AG09319 (cell line): ENCODE measurements at places on chromosomes 16 and 17.

- DNase-seq, result no peak
These were observed 44.6 kb downstream of the SMIM36 start for GRCh38 chr17:55466671-55467070.

DNA sequence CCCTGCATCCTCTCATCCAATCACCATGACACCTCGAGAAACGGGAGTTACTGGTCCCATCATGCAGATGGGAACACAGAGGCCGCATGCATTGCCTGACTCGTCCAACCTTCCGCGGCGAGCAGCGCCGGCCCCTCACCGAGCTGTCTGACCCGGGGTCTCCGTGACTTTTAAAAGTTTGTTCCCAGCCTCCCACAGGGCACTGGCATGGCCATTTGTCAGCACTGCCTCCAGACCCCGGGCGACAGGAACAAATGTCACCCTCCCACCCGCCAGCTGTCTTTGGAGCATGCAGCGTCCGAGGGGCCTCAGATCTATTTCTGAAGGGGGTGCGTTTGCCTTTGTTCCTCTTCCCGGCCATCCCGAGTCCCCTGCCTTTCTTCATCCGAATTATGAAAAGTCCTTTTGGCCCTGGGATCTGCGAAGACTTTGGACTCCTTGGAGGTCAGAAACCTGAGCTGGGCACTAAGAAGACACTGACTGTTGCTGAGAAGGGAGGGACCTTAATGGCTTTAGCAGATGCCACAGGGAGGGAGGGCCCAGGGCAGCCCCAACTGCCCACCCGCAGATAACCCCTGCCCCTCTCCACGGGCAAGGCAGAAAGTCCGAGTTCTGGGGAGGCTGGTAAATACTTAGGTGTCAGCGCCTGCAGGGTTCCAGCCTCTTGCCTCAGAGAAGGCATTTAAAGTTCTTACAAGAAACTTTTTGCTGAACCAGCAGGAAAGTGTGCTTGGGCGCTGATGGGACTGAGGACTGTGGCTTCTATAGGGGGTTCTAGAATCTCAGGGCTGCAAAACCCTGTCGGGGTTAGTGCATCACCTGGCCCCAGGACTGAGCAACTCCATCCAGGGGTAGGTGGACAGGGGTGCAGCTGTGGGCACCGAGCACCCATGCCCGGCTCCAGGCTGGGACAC is 348.1 kb downstream of the FOXL1 start:
- DNase-seq, result no peak

- no peak for DNase-seq
These were observed 11.9 kb downstream of the IRF8 start for GRCh38 chr16:85910854-85911247.

DNA sequence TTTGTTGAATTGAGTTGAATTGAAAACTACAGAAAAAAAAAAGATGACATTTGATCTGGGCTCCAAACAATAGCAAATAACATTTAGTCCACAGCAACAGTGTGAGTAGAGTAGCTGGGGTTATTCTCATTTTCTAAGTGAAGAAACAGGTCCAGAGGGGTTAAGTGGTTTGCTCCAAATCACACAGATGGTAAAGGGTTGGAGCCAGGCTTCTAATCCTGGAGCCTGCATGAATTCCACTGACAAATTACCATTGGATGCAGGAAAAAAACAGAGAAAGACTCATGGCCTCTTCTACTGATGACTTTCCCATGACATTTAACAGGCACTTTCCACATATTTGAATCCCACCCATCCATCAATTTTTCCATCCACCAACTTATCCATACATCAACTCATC is 182.4 kb downstream of the HS3ST4 start:
- no peak for DNase-seq

- no peak for DNase-seq
These were observed 430.7 kb downstream of the HS3ST3B1 start for GRCh38 chr17:14731591-14731990.

DNA sequence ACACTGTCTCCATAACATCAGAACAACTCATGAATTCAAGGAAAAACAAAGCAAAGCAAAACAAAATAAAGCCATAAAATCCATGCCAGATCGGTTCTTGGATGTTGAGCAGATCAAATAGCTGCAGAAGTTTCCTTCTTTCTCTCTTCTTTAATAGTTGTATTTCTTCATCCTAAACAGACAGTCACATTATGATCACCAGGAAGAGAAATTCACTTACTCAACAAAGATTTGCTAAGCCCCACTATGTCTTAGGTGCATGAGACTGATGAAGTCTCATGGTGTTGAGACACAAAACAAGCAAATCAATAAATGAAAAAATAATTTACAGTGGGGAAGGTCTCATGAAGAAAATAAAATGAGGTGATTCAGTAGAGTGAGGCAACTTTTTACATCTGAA is 72.8 kb downstream of the WIPI1 start:
- no peak for DNase-seq

GRCh38 chr17:15409721-15410250 is 57.6 kb downstream of the CDRT4 start:
- DNase-seq, result peak; percentile 81

GRCh38 chr17:10243883-10244844 is 45.8 kb upstream of the GAS7 start:
- no peak for DNase-seq

DNA sequence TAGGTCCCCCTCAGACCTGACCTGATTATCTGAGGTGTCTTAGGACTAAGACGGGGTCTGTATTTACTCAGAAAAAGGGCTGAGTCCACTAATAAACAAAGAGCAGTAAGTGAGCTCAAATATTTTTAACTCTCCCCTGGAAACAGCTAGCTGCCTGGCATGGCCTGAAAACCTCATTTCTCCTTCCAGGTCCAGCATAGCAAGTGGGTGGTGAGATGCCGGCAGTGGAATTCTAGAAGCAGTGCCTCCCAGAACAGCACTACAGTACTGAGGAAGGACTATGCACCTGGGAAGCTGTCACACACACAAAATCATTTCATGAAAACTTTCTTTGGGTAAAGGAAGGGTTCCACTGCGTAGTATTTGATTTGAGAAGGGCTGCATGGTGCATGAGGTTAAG is 29.5 kb upstream of the CFAP20 start:
- DNase-seq, result no peak

- no peak for DNase-seq
These were observed 5.1 kb upstream of the NPTX1 start for GRCh38 chr17:80481284-80482057.

GRCh38 chr17:64639516-64639915 is 22.6 kb downstream of the SMURF2 start:
- no peak for DNase-seq

DNA sequence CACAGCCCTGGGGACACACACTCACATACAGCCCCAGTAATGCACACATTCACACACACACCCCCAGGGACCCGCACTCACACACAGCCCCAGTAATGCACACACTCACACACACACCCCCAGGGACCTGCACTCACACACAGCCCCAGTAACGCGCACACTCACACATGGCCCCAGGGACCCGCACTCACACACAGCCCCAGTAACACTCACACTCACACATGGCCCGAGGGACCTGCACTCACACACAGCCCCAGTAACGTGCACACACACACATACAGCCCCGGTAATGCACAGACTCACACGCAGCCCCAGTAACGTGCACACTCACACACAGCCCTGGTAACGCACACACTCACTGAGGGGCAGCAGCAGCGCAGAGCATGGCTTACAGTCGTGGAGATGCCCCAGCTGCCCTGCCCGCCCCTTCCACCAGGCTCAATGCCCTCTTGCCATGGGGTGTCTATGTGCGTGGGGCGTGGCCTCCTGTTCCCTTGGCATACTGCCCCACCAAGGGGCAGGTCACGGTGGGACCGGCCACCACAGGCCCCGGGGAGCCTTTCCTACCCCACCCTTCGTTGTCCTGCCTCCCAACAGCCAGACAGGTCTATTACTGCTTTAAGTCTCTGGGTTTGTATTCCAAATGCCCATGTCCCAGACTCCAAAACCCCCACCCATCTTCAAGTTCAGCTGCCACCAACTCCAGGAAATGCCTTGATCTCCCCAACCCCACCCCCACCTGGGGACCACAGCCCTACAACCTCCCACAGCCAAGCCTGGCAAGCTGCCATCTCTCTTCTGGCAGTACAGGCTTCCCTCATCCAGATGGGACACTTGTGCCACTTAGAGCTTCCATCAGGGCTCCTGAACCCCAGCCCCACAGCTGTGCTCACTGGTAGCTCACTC is 2.7 kb downstream of the CCDC102A start:
- DNase-seq, result no peak

DNA sequence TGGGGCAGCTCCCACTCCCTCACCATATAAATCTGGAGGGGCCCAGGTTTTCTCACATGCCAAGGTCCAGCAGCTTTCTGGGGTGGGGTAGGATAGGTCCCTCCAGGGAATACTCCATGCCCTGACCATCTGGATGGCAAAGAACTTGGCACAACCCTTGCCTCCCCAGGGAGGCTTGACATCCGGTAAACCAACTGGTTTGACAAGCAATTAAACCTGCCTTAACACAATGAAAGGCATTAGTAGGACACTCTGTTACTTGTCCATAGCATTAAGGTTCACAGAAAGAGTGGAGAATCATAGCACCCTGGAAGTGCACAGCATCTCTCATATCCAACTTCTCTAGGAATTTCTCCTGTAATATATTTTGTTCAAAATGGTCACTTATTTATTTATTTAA is 63.9 kb upstream of the MAF start:
- DNase-seq, result no peak

DNA sequence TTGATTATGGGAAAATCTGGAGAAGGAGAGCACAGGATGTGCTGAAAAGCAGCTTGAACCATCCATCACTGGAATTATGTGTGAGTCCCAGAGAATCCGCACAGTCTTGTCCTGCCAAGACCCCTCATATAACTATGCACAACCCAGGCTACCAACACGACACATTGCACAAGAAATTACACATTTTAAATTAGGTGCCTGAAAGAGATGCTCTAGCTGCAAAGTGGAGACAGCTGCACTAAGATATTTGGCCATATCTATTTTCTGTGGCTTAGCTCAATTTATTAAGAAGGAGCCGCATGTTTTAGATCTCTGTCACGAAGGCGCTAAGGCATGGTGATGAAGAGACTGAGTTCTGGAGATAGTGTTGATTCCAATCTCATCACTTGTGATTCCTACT is 1308.4 kb downstream of the CDH8 start:
- DNase-seq, result no peak

DNA sequence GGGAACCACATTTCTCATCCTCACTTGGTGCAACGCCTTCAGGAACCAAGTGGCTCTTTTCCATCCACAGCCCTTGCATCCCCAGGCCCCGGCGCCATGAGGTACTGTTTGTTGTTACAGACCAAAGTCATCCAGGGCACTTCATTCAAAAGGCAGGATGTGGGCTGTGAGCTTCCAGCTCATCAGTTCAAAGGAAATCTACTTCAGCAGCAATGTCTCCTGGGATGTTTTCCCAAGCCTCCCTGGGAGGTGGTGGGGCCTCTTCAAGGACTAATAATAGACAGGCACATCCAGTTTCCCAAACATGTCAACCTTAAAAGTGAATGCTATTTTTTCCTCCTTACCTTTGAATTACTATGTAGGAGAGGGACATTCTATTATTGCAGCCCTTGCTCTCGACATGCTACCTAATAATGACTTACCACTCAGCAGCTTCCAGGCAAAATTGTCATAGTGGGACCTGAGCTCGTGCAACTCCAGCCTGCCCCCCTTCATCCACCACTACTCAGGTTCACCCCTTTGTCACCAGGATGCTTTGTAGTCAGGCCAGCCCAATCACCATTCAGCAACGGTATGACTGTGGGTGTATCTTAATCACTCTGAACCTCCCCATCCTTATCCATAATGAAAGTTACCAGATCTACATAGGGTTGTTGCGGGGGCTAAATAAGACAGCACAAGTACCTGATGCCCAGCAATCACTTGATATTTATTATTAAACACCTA is 1.7 kb upstream of the PRKCB start:
- DNase-seq, result no peak
